Spleen (tissue), 13 donors: ENCODE measurements at places on chromosomes 16 and 17. TPM values are rescaled to one million over a fixed set of nuclear protein-coding genes. Genes with fewer than 3 reads are reported as not detected.

TNFRSF13B gene
- 40.4 TPM for total RNA-seq

RASL10B gene
- total RNA-seq, result 0.74 TPM

GAA gene
- total RNA-seq, result 135 TPM

GABARAP gene
- total RNA-seq, result 222 TPM

IL21R gene
- total RNA-seq, result 19.7 TPM

PRDM7 gene
- not detected for total RNA-seq

MRPS7 gene
- total RNA-seq, result 32.8 TPM

GUCY2D gene
- not detected for total RNA-seq

DNA sequence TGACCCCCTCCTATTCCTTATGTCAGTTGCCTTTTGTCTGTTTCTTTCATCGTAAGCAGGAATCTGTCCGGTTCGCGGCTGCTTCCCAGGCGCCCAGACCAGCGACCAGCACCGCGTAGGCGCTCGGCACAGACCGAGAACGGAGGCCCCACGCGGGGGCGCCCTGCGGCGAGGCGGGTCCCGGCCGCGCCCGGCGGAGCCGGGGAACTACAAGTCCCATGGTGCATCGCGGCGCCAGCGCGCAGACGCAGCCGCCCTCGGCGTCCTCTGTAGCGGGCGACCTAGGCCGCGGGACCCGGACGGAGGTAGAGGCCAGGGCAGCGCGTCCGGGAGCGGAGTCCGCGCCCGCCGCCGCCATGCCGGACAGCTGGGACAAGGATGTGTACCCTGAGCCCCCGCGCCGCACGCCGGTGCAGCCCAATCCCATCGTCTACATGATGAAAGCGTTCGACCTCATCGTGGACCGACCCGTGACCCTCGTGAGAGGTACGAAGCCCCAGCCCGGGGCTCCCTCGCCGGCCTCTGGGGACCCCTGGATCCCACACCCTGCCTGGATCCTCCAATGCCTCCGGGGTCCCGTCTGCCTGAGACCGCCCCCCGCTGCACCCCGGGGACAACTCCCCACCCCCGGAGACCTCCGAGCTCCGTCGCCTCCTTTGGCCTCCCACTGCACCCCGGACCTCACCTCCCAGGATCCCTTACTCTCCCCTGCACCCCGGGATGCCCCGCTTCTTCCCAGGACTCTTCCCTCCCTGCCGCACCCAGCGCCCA lies at the start of gene NDUFB10:
NDUFB10 (plus strand) TSS at position 270 of the 771 bp plus-strand sequence; CDS start at position 357, 87 bp downstream.
- H3K4me3 ChIP-seq, result peak within 1 kb of the TSS; percentile 90
- DNase-seq, result peak; percentile 99
- peak within 1 kb of the TSS; percentile 98 for H3K27ac ChIP-seq
- peaks cover 23% of the 10 kb centered on the region for H3K36me3 ChIP-seq

- peaks cover 38% of the 10 kb centered on the region for H3K4me1 ChIP-seq
- H3K27ac ChIP-seq, result peak overlapping the region; percentile 89
- peak; percentile 78 for DNase-seq
- H3K4me3 ChIP-seq, result peak overlapping the region; percentile 98
- H3K36me3 ChIP-seq, result no peaks in the 10 kb centered on the region
- no peaks in the 10 kb centered on the region for H3K27me3 ChIP-seq
Observed at GRCh38 chr17:21125862-21126261, 902 bp upstream of the DHRS7B start.

DNA sequence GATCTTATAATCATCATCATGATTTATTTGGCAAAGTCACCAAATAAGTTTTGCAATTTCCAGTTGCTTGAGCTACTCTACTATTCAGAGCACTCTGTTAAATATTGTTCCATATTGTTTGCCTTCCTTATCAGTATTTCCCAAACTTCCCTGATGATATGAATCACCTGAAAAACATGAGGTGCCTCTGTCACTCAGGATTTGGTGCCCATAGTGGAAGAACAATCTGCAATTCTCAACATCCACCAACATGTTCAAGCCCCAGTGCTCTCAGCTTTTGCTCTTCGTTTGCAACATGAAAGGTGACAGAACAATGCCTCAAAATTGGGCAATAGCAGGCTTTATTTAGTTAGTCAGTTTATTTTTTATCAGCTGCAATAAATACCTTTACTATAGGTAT lies 28.6 kb upstream of the WSB1 start:
- H3K27ac ChIP-seq, result no peak overlapping the region
- no peak for DNase-seq
- H3K4me3 ChIP-seq, result no peak overlapping the region
- H3K4me1 ChIP-seq, result peaks cover 3% of the 10 kb centered on the region

DNA sequence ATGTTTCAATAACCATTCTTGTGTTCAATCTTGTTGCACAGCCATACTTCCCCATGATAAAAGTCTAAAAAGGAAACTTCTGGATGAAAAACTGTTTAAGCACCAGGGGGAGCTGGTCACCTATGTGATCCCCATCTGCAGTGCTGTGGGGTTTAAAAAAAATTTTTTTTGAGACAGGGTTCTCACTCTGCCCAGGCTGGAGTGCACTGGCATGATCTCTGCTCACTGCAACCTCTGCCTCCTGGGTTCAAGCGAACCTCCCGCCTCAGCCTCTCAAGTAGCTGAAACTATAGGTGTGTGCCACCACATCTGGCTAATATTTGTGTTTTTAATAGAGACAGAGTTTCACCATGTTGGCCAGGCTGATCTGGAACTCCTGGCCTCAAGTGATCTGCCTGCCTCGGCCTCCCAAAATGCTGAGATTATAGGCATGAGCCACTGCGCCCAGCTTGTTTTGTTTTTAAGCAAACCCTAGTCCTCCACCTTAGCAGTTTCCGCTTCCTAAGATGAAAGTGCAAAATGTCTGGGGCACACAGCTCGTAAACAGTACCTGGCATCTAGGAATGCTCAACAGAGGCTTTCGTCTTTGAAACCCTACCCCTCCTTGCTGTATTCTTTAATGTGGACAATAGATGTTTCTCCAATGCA lies 25.4 kb downstream of the DNAJA2 start:
- H3K4me1 ChIP-seq, result no peaks in the 10 kb centered on the region
- no peak overlapping the region for H3K4me3 ChIP-seq
- no peaks in the 10 kb centered on the region for H3K27me3 ChIP-seq
- DNase-seq, result peak; percentile 64
- H3K36me3 ChIP-seq, result no peaks in the 10 kb centered on the region

GRCh38 chr17:14302431-14303099 lies 1.7 kb downstream of the HS3ST3B1 start:
- H3K27me3 ChIP-seq, result peaks cover 18% of the 10 kb centered on the region
- H3K4me1 ChIP-seq, result peaks cover 37% of the 10 kb centered on the region
- peak overlapping the region; percentile 79 for H3K4me3 ChIP-seq
- peak; percentile 98 for DNase-seq

GRCh38 chr17:82203920-82204319 lies 8.7 kb downstream of the CCDC57 start:
- H3K4me1 ChIP-seq, result peaks cover 15% of the 10 kb centered on the region
- peaks cover 10% of the 10 kb centered on the region for H3K36me3 ChIP-seq
- H3K27me3 ChIP-seq, result no peaks in the 10 kb centered on the region
- no peak for DNase-seq
- no peak overlapping the region for H3K27ac ChIP-seq

DNA sequence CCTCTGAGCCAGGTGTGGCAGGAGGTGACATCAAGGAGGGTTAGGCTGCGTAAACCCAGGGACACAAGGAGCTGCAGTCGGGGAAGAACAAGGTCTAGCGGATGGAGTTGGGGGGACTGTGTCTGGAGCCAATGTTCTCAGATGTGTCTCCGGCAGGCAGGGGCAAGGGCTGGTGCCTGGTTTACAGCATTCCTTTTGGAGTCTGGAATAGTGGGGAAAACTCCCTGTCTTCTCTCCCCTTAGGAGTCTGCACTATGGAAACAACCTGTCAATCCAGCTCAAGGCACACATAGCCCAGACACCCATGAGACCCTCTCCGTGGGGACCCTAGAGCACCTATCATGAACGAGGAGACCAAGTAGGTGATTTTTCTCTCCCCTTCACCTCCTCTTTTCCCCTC lies 27.5 kb downstream of the NLRC5 start:
- H3K27me3 ChIP-seq, result no peaks in the 10 kb centered on the region
- H3K27ac ChIP-seq, result no peak overlapping the region
- H3K4me3 ChIP-seq, result no peak overlapping the region
- DNase-seq, result no peak

DNA sequence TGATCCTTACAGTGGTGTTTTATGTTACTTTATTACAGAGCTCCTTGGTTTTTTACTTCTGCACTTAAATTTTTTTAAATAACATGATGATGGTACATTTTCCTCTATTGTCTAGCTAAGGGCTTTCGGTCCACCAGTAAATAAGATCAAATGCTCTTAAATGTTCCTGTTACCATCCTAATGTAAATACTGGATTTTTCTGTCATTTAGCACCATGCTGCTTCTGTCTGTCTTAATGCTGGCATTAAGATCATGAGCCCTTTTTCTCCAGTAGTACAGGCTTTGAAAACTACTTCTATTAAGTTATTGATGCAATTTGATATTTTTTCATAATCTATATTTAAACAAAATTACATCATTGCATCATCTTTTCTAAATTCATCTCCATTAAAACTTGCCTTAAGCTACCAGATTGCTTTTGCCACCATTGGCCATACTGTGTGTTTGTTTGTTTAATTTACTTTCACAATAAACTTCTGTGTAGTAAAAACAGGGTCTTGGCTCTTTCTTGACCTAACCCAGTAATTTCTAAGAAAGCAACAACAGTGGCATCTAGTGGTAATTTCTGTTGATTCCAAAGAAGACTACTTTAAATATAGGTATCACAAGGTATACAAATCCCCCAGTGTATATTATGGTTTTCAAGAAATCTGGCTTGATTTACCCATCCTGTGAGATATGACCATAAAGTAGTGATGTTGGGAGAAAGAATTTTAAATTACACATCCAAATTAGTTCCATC lies 9.0 kb upstream of the PHAF1 start:
- no peak overlapping the region for H3K27ac ChIP-seq
- no peak overlapping the region for H3K4me3 ChIP-seq
- peaks cover 21% of the 10 kb centered on the region for H3K4me1 ChIP-seq

DNA sequence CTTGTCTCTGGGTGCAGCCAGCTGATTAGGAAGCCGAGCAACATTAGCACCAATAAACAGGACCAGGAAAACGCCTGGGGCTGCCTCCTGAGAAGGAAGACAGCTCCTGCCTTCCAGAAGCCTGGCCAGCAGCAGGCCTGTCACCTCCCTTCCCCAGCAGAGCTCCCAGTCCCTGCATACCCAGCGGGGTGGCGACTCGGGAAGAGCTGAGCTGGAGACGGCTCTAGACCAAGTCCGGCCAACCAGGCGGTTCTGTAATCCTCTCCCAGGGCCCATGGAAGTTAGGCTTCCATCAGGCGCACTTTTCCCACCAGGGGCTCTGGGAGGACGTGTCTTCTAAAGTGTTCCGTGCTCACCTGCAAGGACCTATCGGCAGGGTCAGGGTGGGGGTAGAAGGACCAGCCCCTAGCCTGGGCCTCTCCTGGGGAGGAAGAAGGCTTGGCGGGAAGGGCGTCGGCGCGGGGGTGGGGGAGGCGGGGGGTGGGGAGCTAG lies 12.0 kb upstream of the CLUH start:
- peaks cover 3% of the 10 kb centered on the region for H3K27me3 ChIP-seq
- H3K4me1 ChIP-seq, result peaks cover 16% of the 10 kb centered on the region
- no peak for DNase-seq

DNA sequence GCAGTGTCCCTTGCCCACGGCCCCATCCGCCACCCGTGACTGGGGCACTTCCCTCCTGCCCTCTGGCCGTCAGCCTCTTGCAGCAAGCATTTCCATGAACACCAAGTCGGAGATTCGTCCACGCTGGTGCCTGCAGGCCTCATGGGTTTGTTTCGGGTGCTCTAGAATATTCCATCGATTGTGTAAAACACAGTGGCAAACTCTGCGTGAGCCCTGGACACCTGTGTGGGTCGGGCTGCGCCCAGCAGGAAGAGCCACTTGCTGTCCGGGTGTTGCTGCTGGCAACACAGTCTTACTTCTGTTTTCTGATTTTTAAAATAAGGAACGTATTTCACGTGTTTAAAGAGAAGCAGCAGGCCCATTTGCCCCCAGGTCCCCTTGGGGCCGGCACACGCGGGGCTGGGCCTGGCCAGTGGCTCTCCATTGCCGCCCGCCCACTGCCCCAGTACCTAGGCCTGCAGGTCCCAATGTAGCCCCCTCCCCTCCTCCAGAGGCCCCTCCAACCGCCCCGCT lies 10.0 kb downstream of the CYBC1 start:
- no peak overlapping the region for H3K4me3 ChIP-seq
- no peaks in the 10 kb centered on the region for H3K27me3 ChIP-seq
- peaks cover 85% of the 10 kb centered on the region for H3K4me1 ChIP-seq
- DNase-seq, result peak; percentile 85
- H3K36me3 ChIP-seq, result peaks cover 44% of the 10 kb centered on the region

- no peak for DNase-seq
- H3K4me1 ChIP-seq, result no peaks in the 10 kb centered on the region
- H3K36me3 ChIP-seq, result no peaks in the 10 kb centered on the region
- H3K27me3 ChIP-seq, result no peaks in the 10 kb centered on the region
- peak overlapping the region; percentile 51 for H3K27ac ChIP-seq
Observed at GRCh38 chr17:14739656-14740431, 439.0 kb downstream of the HS3ST3B1 start.

DNA sequence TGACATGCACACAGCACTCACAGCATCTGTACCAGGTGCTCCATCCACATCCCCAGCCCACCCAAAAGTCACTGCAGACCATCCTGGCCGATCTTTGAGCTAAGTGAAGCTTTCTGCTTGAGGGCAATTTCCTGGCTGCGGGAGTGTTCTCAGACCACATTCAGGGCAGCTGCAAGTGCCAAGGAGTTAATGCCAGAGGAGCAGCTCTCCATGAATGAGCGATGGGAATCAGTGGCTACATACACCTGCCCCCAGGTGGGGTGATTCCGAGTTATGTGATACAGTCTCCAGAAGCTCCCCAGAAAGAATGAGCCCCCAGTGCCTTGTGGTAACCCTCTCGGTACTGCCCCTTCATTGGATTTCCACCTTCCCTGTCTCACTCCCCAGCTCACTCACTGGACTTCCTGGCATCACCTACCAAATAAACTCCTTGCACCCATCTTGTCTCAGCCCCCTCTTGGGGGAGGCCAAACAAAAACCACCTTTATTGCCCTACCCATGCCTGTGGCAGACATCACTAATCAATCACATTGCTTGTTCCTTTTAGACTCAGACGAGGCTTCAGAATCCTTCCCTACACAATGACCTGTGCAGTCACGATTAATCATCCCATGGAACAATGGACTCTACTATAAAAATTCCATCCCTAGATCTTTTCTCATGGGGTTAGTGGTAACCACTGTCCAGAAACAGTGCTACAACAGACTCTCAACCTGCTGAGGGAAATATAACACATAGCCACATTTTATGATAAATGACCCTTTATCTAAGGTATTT lies 121.1 kb downstream of the IRX5 start:
- no peaks in the 10 kb centered on the region for H3K36me3 ChIP-seq
- H3K27me3 ChIP-seq, result peaks cover 14% of the 10 kb centered on the region
- H3K27ac ChIP-seq, result no peak overlapping the region
- H3K4me3 ChIP-seq, result no peak overlapping the region

- H3K36me3 ChIP-seq, result no peaks in the 10 kb centered on the region
- DNase-seq, result no peak
- no peaks in the 10 kb centered on the region for H3K27me3 ChIP-seq
- H3K27ac ChIP-seq, result no peak overlapping the region
- no peak overlapping the region for H3K4me3 ChIP-seq
- H3K4me1 ChIP-seq, result peaks cover 5% of the 10 kb centered on the region
Observed at GRCh38 chr17:66625311-66625767, 209.6 kb upstream of the CACNG5 start.
